Activated CD4-positive, alpha-beta T cell treated with anti-CD3 and anti-CD28 coated beads, Interleukin-2, amount 10 ng/mL, durations not matched to agents 7 days and 5 days (primary cell): ENCODE measurements at places on chromosomes 11 and 22. TPM values are rescaled to one million over a fixed set of nuclear protein-coding genes. Genes with fewer than 3 reads are reported as not detected.

DNA sequence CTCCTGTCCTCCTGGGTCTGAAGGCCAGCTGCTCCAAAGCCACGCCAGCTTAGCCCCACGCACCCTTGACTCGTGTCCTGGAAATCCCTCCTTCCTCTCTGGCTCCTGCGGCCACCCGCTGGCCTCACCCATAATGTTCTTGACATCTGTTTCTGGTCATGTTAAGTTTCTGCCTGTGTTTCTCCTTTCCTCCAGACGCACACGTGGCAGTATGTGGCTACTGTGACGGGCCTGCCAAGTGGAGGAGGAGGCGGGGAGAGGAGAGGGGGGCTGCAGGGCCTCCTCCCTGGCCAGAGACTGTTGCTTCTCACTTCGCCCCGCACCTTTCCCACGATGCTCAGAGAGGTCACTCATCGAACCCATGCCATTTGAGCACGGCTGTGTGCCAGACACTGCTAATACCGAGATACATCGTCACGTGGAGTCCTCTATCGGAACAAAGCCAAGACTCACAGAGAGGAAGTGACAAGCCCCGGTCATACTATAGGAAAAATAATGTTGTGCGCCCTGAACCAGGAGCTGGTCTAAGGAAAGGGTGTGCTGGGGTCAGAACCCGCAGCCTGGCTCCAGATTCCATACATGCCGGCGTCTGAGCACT, 11.5 kb downstream of the C1QTNF6 start:
- peaks cover 15% of the 10 kb centered on the region for H3K4me1 ChIP-seq
- peaks cover 20% of the 10 kb centered on the region for H3K27me3 ChIP-seq
- H3K27ac ChIP-seq, result peak overlapping the region; percentile 66
- no peak for DNase-seq
- no peak overlapping the region for H3K4me3 ChIP-seq
- no peaks in the 10 kb centered on the region for H3K36me3 ChIP-seq

Gene FGF19
- not detected for total RNA-seq

Gene SCUBE2
- total RNA-seq, result 0.35 TPM

DNA sequence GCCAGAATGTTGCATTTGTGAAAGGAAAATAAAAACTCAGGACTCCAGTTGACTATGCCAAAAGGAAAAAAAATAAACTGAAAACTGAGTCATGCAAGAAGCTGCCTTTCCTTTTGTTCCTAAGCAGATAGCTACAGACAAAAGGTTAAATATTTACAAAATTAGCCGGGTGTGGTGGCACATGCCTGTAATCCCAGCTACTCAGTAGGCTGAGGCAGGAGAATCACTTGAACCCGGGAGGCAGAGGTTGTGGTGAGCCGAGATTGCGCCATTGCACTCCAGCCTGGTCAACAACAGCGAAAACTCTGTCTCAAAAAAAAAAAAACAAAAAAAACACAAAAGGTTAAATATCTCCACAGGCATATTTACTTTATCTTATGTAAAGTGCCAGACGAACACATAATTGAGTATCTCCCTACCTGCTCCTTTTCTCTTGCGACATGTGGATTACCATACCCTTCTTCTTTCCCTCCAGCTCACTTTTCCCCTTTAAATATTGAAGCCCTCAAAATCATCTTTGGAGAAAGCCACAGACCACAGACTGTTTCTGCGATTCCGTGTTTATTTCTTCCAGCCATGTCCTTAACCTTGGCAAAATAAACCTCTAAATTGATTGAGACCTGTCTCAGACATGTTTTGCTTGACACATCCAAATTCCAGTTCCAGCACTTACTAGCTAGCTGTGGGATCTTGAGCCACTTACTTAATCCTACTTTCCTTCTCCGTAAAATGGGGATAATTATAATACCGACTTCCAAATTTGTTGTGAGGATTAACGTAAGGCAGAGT, 2.3 kb upstream of the SMPD1 start:
- H3K27ac ChIP-seq, result no peak overlapping the region
- H3K4me1 ChIP-seq, result peaks cover 44% of the 10 kb centered on the region
- DNase-seq, result no peak

Gene ADAMTS15
- total RNA-seq, result 0.05 TPM

DNA sequence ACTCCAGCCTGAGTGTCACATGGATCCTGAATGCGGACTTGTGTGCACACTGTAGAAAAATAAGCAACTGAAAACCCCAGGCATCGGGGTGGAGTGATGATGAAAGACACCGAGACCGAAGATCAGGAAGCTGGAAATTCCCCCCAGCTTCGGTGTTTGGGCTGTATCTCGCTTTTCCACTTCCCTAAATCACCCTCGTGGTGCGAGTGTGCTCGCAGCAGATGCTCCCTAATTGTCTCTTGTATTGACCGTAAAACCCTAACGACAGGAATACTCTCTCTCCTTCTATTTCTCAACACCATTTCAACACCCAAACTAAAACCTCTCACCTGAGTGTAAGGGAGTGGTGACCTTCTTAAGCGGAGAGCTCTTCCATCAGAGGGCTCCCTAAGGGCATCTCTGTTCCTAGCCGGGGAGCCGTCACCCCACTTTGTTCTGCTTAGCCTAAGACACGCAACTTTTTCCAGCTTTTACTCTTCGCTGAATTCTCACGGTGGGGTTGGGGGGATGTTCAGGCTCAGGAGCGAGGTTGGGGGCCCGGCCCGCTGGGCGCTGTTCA, 635 bp upstream of the GRK3 start:
- peak overlapping the region; percentile 89 for H3K27ac ChIP-seq
- peaks cover 11% of the 10 kb centered on the region for H3K36me3 ChIP-seq
- DNase-seq, result no peak
- peaks cover 4% of the 10 kb centered on the region for H3K27me3 ChIP-seq
- peaks cover 53% of the 10 kb centered on the region for H3K4me1 ChIP-seq
- H3K4me3 ChIP-seq, result peak overlapping the region; percentile 90

Gene CRYBB2
- 0.45 TPM for total RNA-seq

DNA sequence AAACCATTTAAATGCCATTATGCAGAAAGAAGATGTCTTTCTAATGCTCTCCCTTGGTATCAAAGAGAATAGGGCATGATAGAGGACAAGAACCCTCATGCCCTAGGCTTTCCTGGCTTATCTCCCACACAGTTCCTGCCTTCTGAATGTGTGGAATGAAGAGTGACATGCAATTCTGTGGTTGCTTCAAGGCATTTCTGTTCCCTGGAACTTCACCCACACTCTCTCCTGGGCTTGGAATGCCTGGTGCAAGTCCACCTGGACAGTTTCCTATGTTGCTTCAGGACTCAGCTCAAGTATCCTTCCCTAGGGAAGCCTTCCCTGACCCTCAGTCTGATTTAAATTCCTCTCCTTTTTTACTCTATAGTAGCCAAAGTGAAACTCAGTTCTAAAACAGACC, 53.8 kb upstream of the DRD2 start:
- H3K4me3 ChIP-seq, result no peak overlapping the region
- no peaks in the 10 kb centered on the region for H3K36me3 ChIP-seq
- no peaks in the 10 kb centered on the region for H3K4me1 ChIP-seq
- H3K27me3 ChIP-seq, result peaks cover 18% of the 10 kb centered on the region

GRCh38 chr22:29692327-29692640, 27.5 kb upstream of the CABP7 start:
- DNase-seq, result no peak
- H3K27me3 ChIP-seq, result no peaks in the 10 kb centered on the region
- H3K4me1 ChIP-seq, result no peaks in the 10 kb centered on the region
- peaks cover 4% of the 10 kb centered on the region for H3K36me3 ChIP-seq

Gene ALX4
- not detected for total RNA-seq

GRCh38 chr11:102293873-102294601, 23.2 kb upstream of the BIRC3 start:
- peak overlapping the region; percentile 71 for H3K4me3 ChIP-seq
- peaks cover 24% of the 10 kb centered on the region for H3K4me1 ChIP-seq
- H3K36me3 ChIP-seq, result peaks cover 7% of the 10 kb centered on the region

- H3K27ac ChIP-seq, result no peak overlapping the region
- H3K36me3 ChIP-seq, result no peaks in the 10 kb centered on the region
- H3K4me1 ChIP-seq, result no peaks in the 10 kb centered on the region
- DNase-seq, result no peak
Measured at GRCh38 chr11:116590844-116591570, 181.8 kb downstream of the BUD13 start.

Gene SCYL1
- 62.1 TPM for total RNA-seq

Gene HBG2
- not detected for total RNA-seq

GRCh38 chr11:125626288-125626950, 1.5 kb downstream of the CHEK1 start:
- peaks cover 44% of the 10 kb centered on the region for H3K4me1 ChIP-seq
- H3K27me3 ChIP-seq, result no peaks in the 10 kb centered on the region
- H3K4me3 ChIP-seq, result peak overlapping the region; percentile 87

- H3K36me3 ChIP-seq, result no peaks in the 10 kb centered on the region
- H3K27ac ChIP-seq, result no peak overlapping the region
- H3K4me1 ChIP-seq, result no peaks in the 10 kb centered on the region
- H3K27me3 ChIP-seq, result no peaks in the 10 kb centered on the region
Measured at GRCh38 chr11:84902445-84902844, 724.7 kb downstream of the DLG2 start.

DNA sequence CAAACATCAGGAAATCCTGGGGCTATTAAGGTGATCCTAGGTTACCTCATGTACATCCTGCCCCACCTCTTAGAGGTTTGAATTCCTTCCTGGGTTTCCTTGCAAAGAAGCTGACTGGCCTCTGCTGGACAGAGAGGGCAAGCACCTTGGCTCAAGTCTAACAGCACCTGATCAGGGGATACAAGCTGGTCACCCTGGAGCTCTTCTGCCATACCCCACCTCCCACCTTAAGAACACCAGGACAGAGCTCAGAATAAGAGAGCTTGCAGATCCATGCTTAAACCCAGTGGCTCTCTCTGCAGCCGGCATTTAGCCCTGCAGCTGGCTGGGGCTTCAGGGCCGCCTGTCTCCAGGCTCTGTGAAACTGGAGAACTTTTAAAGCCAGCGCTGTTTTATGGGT, 386.6 kb upstream of the NARS2 start:
- no peak overlapping the region for H3K27ac ChIP-seq
- H3K36me3 ChIP-seq, result no peaks in the 10 kb centered on the region
- no peak overlapping the region for H3K4me3 ChIP-seq
- no peak for DNase-seq
- H3K4me1 ChIP-seq, result no peaks in the 10 kb centered on the region
- peaks cover 32% of the 10 kb centered on the region for H3K27me3 ChIP-seq

DNA sequence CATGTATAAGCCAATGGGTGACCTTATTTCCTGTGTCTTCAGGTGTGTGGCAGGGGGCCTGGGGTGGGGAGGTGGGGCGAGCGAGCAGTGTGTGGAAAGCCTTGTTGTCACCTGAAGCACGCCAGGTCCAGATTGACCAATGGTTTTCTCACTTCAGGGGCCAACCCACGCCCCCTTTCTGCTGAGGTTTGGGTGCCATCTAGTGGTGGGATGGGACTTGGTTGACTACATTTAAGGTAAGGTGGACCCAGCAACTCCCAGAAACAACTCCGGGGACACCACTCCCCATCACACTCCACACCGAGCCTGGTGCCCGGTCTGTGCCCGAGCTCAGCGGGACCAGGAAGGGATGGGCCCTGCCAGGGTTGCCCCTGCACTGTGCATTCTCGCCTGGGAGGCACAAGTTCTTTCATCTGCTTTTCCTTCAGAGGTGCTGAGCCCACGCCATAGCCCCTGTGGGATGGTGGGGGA, 40.0 kb downstream of the TPCN2 start:
- no peak overlapping the region for H3K4me3 ChIP-seq
- H3K4me1 ChIP-seq, result peaks cover 5% of the 10 kb centered on the region
- H3K27ac ChIP-seq, result no peak overlapping the region
- no peaks in the 10 kb centered on the region for H3K27me3 ChIP-seq
- H3K36me3 ChIP-seq, result peaks cover 4% of the 10 kb centered on the region
- peak; percentile 76 for DNase-seq

DNA sequence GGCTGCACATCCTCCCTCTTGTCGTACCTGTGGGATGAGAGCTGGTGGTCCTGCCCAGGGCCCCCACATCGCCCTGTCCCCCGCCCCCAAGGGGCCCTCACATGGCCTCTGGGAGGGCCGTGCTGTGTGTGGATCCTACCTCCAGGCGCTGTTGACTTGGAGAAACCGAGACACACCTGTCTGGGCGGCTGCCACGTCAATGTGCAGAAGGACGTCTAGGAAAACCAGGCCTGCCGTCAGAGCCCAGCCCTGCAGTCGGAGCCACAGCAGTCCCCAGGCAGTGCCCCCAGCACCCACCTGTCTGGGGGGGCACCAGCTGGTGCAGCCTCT, 14.2 kb downstream of the ALG12 start:
- H3K4me3 ChIP-seq, result no peak overlapping the region
- no peak overlapping the region for H3K27ac ChIP-seq
- H3K27me3 ChIP-seq, result no peaks in the 10 kb centered on the region
- peaks cover 2% of the 10 kb centered on the region for H3K4me1 ChIP-seq
- DNase-seq, result no peak
- H3K36me3 ChIP-seq, result peaks cover 48% of the 10 kb centered on the region

Gene CASP5
- total RNA-seq, result not detected

DNA sequence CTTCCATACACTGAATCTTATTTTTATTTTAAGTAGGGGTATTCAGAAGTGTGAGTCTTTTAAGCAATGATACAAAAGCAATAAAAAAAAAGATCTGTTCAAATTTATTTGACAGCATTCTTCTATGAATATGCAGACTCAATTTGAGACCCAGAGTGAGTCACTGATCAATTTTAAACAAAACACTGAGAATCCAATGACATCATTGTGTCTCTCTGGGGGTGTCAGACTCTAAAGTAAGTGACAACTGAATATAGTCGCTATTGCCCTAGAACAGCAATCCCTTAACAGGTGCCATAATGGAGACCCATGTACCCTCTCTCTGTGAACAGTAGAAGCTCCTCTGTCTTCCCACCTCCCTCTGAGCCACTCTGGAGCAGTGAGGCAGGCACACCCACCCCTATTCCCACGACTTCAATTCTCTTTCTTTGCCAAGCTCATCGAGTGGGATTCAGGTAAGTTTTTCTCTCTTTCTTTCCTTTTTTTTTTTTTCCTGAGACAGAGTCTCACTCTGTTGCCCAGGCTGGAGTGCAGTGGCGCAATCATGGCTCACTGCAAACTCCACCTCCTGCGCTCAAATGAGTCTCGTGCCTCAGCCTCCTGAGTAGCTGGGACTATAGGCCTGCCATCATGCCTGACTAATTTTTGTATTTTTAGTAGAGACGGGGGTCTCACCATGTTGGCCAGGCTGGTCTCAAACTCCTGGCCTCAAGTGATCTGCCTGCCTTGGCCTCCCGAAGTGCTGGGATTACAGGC, 5.1 kb upstream of the RPS3 start:
- H3K27ac ChIP-seq, result no peak overlapping the region
- DNase-seq, result no peak
- peaks cover under 1% of the 10 kb centered on the region for H3K36me3 ChIP-seq
- peaks cover 8% of the 10 kb centered on the region for H3K4me1 ChIP-seq
- H3K27me3 ChIP-seq, result peaks cover 12% of the 10 kb centered on the region

Gene GGTLC2
- total RNA-seq, result not detected

Gene WBP2NL
- total RNA-seq, result 1.5 TPM

Gene HYLS1
- total RNA-seq, result 21.2 TPM

DNA sequence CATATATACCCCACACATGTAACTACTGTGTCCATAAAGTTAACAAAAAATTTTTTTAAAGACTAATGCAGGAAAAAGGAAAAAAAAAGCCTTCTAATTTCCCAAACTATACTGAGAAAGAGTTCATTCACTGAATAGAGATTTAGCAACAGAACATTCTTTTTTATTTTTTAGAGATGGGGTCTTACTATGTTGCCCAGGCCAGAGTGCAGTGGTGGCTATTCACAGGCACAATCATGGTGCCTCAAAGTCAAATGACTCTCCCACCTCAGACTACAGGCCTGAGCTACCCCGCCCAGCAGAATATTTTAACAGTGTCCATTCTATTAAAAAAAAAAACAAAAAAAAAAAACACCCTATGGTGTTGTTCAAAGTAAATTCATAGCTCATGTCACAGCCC, 25.7 kb downstream of the DGCR2 start:
- no peaks in the 10 kb centered on the region for H3K27me3 ChIP-seq
- no peak overlapping the region for H3K4me3 ChIP-seq
- H3K36me3 ChIP-seq, result peaks cover 17% of the 10 kb centered on the region
- DNase-seq, result no peak
- no peak overlapping the region for H3K27ac ChIP-seq
- no peaks in the 10 kb centered on the region for H3K4me1 ChIP-seq
